Hematopoietic multipotent progenitor cell (in vitro differentiated cells): ENCODE measurements at places on chromosomes 4 and X.

- no peak for DNase-seq
Observed at GRCh38 chrX:52852110-52852860, 15.6 kb downstream of the XAGE3 start.

DNA sequence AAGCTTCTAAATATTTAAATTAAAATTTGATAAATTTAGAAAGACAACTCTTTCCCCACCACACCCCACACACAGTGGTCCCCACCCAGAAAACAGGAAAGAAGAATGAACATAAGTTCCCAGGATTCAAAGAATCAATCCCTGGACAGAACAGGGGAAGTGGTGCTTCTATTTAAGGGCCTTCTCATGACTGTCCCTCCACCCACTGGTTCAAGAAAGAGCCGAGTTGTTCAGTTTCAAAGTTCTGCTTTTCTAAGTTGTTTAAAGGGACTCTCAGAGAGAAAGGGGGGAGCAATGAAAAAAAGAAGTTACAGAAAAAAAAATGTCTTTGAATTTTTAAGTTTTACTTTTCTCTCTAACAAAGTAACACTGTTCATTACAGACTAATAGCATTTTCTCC lies 195.8 kb downstream of the PDGFC start:
- no peak for DNase-seq

GRCh38 chrX:24777660-24778059 lies 83.9 kb downstream of the POLA1 start:
- peak; percentile 25 for DNase-seq

DNA sequence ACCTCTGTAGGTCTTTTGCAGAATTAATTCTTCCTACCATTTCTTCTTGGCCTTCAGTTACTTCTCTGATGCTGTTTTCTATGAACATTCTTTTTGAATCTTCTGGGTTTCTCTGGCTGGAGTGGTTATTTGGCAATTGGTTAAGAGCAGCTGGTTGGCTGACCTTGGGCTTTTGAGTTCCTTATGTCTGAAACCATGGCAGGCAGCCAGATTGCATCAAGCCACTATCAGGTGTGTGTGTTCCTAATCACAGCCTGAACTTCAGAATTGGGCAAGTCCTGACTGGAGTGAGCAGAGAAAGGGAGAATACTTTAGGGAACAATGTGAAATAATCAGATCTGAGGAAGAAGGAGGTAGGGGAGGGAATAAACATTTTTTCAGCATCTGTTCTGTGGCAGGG lies 90.2 kb downstream of the ARHGAP10 start:
- DNase-seq: no peak
